Neural crest cell (in vitro differentiated cells): ENCODE measurements at places on chromosomes 1 and 21. TPM values are rescaled to one million over a fixed set of nuclear protein-coding genes. Genes with fewer than 3 reads are reported as not detected.
A peak's percentile ranks its signal among the peaks of the same experiment; 100 is the strongest.

DNA sequence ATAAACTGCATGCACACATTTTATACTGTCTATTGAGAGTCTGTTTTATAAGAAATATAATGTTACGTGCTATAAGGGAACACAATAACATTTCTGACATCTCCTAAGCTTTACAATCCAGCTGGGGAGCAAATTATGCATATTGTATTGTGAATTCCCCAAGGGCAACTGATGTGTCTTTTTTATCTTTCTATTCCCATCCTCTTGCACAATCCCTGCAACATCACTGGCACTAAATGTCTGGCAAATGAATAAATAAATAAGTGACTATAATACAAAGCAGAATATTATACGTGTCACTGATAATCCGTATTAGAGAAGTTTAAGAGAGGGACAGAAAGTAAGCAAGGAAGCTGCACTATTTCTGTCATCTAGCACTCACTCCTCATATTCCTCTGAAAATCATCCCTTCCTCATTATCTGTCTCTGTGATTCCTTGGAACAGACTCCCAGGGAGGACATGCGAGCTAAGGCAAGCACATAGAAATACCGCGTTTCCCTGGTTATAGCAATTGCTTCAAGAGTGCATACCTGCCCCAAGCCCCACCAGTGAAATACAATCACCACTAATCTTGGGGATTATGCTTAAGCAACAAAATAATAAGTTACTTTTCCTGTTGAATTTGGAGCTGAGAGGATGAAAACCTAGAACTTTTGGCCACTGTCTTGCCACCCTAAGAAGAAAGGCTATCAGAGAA is 205.4 kb downstream of the SMYD3 start:
- DNase-seq: no peak

DNA sequence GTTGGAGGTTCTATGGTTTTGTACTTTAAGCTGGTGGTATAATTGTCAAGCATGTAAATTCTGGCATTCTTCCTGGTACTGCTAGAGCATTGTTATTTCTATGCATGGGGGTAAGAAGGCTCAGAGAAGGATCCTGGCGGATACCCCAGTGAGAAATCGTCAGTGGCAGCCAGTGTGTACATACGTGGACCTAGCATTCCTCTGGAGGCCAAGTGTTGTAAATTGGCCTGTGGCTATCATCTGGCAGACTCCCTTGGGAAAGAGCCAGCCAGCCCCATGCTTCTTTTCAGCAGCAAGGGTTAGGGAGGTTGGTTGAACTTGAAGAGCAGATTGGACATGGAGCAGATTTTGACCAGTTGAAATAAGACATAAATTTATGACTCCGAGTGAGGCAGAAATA is 5.2 kb upstream of the AGO3 start:
- no peak for DNase-seq

- no peak for DNase-seq
Measured at GRCh38 chr1:91014475-91014874, 7.4 kb downstream of the ZNF644 start.

DNA sequence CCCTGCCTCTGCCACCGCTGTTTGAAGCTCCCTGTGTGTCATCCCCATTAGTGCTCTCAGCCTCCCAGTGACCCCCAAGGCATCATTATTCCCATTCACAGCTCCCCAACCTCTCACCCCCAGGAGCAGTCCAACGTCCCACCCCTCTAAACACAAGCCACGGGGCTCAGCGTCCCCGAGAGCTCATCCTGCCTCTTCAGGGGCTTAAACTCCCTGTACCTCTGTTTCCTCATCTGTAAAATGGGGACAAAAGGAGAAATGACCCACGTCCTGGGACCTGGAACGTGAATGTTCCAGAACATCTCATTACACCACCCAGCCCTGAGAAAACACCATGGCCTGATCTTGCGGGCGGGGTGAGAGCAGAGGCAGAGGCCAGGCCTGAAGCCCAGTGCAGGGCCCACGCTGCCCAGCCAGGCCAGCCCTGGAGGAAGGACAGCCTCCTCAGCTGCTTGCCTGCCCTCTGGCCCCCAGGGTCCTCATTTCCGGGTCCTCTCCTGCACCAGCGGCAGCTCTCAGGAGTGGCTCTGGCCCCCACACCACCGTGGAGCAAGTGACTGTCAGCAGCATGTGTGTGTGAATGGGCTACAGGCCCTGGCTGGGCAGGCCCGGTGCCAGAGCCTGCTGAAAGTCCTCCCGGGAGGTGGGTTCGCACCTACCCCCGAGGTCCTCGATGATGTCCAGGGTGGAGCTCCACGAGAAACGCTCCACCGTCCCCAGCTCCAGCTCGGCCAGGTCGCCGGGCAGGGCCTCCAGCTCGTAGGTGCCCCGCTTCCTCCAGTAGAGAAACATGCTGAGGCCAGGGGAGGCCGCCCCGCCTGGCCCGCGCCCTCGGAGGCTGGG is 14.1 kb upstream of the PLEKHG5 start:
- DNase-seq: no peak

GRCh38 chr1:37474046-37474696 is at the start of gene ZC3H12A:
TSS of gene ZC3H12A (plus strand) at chr1:37474580. CDS start at chr1:37475497, 917 bp downstream.
- peak; percentile 76 for DNase-seq

GRCh38 chr1:36007741-36008140 is 76.2 kb upstream of the TEKT2 start:
- DNase-seq: no peak

DNA sequence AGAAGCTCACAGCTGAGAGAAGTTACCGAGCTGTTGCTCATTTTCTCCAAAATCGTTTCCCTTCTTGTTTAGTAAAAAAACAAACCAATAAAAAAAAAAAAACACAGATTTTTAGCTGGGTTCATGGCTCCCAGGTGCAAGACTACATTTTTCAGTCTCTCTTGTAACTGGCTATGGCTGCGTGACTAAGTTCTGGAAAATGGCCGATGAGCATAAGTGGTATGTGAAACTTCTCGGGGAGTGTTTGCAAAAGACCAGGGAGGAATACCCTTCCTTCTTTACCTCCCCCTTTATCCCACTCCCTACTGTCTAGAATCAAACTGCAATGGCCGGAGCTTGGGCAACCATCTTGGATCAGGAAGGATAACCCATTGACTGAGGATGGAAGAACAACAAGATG is 38.7 kb upstream of the KANK4 start:
- DNase-seq: no peak

- DNase-seq: no peak
Measured at GRCh38 chr1:94949681-94950661, 23.1 kb upstream of the CNN3 start.

DNA sequence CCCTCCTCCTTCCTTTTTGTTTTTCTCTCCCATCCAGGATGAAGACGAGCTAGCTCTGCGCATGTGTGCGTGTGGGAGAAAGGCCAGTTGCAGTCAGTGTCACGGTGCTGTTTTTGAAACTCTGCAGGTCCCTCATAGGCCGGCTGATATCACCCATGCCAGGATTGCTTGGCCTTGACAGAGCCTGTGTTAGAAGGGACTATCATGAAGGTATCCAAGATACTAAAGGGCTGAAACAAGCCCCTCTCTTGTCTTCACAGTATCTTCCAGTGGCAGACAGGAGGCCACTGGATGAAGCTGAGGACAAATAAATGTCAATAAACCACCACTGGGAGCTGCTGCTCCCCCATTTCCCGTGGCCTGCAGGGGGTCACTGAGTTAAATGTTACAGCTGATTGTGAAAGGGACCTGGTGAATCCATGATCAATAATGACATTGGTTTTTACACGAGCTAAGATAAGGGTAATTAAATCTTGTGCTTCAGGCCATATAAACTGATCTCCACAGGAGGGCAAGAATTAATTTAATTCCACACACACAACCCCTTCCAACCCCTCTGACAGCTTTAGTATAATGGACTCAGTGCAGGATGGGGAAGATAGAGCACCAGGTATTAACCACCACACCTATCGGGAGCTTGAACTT is 64.6 kb upstream of the TARBP1 start:
- DNase-seq: no peak

DNA sequence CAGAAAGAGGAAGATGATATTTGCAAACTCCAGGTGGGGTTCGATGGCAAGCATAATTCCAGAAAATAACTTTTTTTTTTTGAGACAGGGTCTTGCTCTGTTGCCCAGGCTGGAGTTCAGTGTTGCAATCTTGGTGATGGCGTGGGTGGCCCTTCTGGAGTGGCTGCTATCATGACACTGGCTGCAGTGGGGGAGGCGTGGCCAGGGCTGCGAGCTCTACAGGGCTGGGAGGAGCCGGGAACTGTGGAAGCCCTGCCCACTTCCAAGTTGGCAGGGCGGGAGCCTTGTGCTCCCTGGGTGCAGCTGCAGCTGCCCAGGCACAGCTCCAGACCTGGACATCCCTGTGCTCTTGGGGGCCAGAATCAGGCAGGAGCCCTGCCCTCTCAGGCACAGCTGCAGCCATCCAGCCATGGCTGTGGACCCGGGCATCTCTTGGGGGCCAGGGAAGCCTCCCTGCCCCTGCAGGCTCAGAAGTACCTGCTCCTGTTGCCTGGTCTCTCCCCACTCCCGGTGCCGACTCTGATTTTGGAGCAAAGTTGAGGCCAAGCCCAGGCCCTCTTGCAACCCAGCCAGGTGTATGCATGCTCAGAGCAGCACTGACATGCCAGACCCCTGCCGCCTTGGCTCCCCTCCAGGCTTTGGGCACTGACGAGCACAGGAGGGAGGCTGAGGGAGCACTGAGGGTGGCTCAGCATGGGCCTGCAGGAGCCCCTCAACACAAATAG is 7.2 kb upstream of the BCL10 start:
- no peak for DNase-seq

- no peak for DNase-seq
Measured at GRCh38 chr1:201167041-201167991, 13.0 kb upstream of the TMEM9 start.

DNA sequence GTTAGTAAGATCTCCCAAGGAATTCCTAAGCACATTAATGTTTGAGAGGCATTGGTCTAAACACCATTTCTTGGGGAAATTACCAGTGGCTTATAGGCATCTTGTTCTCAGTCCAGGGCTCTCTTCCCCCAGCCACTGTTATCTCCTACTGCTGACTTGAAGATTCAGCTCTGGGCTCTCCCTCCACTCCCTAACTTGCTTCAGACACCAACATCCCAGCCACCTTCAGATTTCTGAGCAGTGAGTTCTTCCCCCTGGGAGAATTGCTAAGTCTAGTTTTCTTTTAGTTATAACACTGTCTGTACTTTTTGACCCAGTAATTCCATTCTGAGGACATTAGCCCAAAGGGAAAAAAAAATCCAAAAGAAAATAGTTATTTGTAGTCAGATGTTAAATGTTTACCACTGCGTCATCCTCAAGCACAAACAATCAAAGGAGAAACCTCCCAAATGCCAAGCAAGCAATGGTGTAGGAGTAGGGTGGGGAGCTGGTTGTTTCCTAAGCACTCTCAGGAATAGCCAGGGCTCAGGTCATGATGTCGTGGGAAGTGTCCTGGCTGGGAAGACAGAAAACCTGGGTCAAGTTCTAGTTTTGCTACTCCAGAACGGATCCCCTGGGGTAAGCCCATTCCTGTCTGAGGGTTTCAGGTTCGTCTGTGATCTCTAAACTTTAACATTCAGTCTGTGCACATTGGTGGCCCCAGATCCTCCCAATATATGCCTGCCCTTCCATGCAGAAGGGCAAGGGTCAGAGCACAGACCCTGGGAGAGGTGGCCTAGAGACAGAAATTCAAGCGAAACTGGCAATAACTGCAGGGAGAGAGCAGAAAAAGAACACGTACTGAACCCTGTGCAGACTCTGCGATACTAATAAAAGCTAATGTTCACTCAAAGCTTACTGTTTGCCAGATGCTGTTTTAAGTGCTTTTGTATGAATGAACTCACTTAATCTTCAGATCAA is 191.1 kb upstream of the FGGY start:
- DNase-seq: no peak

DNA sequence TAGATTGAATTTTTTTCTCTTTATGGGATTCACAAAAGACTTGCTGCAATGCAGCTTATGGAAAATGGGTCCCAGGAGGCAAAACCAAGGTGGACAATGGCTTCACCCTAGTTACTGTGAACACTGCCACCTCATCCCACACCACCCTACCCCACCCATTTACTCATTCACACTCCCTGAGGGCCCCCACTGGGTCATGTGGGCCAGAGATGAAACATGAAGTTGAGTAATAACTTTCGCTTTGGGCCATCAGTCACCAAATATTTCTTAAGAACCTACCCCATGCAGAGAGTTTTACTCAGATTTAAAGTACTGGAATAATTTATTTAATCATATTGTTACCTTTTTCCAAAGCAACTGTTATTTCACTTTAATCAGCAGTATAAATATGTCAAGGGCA is 191.8 kb downstream of the TPR start:
- DNase-seq: no peak

GRCh38 chr1:246597340-246597739 is 31.1 kb downstream of the CNST start:
- no peak for DNase-seq

GRCh38 chr1:228184152-228184551 is 18.5 kb downstream of the IBA57 start:
- no peak for DNase-seq

DNA sequence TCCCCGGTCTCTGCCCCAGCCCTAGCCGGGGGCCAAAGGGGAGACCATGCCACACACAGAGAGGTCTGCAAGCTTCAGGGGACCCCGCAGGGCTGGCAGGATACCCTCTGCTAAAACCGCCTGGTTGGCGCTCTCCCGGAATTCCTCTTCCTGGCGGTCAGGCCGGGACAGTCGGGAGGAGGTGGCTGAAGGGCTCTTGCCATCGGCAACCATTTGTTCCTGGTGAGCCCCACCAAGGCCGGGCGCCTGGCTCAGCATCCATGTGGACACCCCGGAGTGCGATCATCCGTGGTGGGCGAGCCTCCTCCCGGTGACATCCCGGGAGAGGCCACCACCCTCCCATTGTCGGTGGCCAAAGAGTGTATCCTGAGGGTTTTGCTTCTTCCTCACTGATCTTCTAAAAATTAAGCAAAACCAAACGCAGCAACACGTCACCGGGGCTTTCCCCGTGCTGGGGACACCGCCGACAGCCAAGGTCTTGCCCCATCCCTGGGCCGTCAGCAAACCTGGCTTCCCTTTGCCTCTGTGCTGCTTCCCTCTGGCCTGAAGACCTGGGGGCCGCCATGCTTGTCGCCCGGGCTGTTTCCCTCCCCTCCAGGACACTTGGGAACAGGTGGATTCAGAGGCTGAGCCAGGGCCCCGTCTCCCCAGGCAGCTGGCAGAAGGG is 59.1 kb upstream of the TTC34 start:
- DNase-seq: no peak

DNA sequence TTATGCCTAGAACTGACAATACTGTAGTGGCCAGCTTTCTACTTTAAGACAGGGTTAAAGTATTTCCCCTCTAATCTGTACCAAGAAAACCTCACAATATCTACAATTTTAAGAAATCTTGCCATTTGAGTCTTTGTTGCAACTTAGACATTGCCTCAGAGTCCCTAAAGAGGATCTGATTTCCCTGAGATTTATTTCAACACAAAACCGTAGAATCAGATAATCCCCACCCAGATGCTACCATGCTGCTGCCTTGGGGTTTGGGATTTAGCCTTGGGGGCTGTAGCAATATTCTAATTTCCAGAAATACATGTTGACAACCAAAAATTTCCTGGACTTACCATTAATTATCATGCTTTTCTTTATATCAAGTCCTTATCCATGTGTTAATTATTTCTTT is 50.3 kb upstream of the DENND1B start:
- DNase-seq: no peak

The SDHB gene
- 47.2 and 58.6 TPM in 2 replicates for total RNA-seq

The SELENON gene
- total RNA-seq: 146 and 148 TPM in 2 replicates

The TTC13 gene
- 19.7 and 20.9 TPM in 2 replicates for total RNA-seq

The HAO2 gene
- not detected in 2 replicates for total RNA-seq

The AMPD1 gene
- not detected in 2 replicates for total RNA-seq

The NGF gene
- not detected in 2 replicates for total RNA-seq

The SCAMP3 gene
- 68.9 and 75.3 TPM in 2 replicates for total RNA-seq

The TOMM40L gene
- 17.2 and 17.9 TPM in 2 replicates for total RNA-seq

The HTR6 gene
- total RNA-seq: not detected in 2 replicates

The CADM3 gene
- total RNA-seq: 10.0 and 10.4 TPM in 2 replicates

The BMP8B gene
- 1.2 and 1.4 TPM in 2 replicates for total RNA-seq

The USH2A gene
- 0.11 and 0.14 TPM in 2 replicates for total RNA-seq
